A673 (cell line): ENCODE measurements at places on chromosomes 16 and 17.
A peak's percentile ranks its signal among the peaks of the same experiment; 100 is the strongest.

DNA sequence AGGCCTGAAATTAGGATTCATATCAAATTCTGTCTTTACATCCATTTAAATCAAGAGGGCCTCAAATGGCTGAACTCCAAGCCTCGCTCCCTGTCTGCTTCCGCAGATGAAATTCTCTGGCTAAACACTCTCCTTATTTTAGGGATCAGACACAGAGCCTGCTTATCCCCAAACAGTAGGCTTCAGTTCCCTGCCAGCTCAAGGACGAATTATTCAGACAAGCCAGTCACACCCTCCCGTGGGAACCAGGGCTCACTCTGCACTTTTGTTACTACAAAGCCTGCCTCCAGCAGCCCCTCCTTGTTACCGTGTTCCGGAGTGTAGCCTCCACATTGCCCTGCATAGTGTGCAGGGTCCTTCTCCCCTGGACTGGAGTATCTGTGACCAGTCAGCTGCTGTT lies 46.6 kb upstream of the LCMT1 start:
- no peaks in the 10 kb centered on the region for H3K36me3 ChIP-seq
- H3K27me3 ChIP-seq: no peaks in the 10 kb centered on the region
- no peak overlapping the region for H3K27ac ChIP-seq
- no peak for DNase-seq
- no peak overlapping the region for H3K4me3 ChIP-seq
- H3K4me1 ChIP-seq: peaks cover 4% of the 10 kb centered on the region

- no peak for DNase-seq
- H3K27me3 ChIP-seq: no peaks in the 10 kb centered on the region
- no peaks in the 10 kb centered on the region for H3K4me1 ChIP-seq
- H3K27ac ChIP-seq: no peak overlapping the region
- H3K36me3 ChIP-seq: no peaks in the 10 kb centered on the region
Measured at GRCh38 chr16:65285128-65286048, 163.5 kb upstream of the CDH11 start.

DNA sequence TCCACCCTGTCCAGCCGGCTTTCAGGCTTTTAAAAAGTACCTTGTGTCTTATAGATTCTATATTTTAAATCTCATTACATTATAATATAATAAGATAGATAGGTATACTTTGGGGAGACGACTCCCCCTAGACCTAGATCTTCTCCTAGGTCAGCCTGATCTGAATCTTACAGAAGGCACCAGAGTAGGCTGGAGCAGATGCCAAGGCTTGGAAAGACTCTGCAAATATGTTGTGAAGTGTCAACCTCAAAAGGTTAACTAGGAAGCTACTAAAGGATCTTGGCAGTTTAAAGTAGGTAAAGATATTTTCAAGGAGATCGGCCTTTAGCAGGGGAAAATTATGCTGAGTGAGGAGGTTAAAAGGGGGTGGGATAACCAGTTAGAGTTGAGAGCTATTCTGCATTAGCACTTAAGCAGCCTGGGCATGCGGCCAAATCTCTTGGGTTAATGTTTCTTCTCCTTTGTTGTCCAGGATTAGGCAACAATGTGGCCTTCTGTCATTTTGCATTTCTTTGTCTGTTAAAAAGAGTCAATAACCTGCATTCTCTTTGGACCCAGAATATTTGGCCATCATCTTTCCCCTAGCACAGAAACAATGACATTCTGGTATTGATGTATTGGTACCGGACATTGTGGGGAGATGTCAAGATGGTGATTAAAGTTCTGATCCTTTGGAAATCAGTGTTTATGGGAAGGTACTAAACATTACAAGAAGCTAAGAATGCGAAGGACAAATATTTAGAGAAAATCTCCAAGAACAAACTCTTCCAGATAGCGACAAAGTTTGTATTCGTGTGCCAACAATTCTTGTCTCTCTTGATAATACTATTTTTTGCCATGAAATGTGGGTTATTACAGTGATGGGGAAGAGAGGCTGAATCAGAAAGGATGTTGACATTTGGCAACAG lies 51.2 kb upstream of the DHX40 start:
- H3K36me3 ChIP-seq: no peaks in the 10 kb centered on the region
- no peak overlapping the region for H3K4me3 ChIP-seq
- peaks cover 11% of the 10 kb centered on the region for H3K4me1 ChIP-seq
- H3K27me3 ChIP-seq: no peaks in the 10 kb centered on the region
- DNase-seq: peak; percentile 97
- no peak overlapping the region for H3K27ac ChIP-seq

DNA sequence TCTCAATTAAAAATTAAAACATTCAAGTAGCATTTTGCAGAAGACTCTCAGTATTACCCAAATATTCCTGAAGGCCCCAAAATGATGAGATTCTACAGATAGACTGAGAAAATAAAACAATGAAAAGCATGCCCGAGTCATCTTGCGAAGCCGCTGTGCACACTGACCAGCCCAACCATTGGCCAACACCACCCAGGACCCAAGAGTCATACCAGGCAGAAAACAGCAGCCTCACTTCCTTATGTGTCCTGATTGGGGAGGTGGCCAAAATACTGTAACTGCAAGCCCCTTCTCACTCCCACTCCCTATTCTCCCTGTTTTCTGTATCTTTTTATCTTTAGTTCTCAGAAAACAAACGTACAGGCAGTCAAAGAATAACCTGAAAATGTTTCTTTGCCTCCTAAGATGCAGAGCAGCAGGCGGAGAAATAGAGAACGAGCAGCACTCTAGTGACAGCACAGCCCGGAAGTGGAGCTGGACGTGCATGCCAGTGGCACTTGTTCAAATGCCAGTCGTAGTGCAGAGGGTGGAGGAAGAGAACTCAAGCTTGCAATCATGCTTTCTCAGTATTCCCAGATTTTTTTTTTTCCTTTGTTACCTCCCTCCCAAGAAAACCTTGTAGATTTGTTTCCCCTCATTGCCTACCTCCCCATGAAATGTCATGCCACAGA lies 182.3 kb upstream of the SOX9 start:
- no peaks in the 10 kb centered on the region for H3K4me1 ChIP-seq
- H3K36me3 ChIP-seq: no peaks in the 10 kb centered on the region
- H3K27me3 ChIP-seq: no peaks in the 10 kb centered on the region

DNA sequence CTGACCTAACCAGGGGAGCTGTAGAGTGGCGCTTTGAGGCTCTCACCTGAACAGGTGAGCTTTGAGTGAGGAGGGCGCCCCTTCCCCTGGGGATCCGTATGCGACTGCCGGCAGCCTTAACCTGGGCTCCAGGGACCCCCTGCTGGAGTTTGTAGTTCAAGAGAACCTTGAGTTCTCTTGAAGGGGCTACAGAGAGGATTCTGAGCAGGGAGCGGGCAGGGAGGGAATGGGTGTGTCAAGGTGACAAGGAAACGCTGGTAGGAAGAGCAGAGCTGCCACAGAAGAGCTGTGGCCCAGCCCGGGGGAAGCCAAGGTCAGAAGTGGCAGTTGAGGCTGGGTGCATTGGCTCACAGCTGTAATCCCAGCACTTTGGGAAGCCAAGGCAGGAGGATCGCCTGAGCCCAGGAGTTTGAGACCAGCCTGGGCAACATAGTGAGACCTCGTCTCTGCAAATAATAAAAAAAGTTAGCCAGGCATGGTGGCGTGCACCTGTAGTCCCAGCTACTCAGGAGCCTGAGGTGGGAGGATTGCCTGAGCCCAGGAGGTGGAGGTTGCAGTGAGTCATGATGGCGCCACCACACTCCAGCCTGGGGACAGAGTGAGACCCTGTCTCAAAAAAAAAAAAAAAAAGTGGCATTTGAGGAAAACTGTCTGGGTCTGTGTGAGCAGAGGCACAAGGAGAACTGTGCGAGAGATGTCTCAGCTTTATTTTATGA lies 1.2 kb downstream of the LLGL2 start:
- H3K4me1 ChIP-seq: peaks cover 12% of the 10 kb centered on the region
- DNase-seq: no peak
- no peak overlapping the region for H3K27ac ChIP-seq
- peak overlapping the region; percentile 83 for H3K4me3 ChIP-seq

DNA sequence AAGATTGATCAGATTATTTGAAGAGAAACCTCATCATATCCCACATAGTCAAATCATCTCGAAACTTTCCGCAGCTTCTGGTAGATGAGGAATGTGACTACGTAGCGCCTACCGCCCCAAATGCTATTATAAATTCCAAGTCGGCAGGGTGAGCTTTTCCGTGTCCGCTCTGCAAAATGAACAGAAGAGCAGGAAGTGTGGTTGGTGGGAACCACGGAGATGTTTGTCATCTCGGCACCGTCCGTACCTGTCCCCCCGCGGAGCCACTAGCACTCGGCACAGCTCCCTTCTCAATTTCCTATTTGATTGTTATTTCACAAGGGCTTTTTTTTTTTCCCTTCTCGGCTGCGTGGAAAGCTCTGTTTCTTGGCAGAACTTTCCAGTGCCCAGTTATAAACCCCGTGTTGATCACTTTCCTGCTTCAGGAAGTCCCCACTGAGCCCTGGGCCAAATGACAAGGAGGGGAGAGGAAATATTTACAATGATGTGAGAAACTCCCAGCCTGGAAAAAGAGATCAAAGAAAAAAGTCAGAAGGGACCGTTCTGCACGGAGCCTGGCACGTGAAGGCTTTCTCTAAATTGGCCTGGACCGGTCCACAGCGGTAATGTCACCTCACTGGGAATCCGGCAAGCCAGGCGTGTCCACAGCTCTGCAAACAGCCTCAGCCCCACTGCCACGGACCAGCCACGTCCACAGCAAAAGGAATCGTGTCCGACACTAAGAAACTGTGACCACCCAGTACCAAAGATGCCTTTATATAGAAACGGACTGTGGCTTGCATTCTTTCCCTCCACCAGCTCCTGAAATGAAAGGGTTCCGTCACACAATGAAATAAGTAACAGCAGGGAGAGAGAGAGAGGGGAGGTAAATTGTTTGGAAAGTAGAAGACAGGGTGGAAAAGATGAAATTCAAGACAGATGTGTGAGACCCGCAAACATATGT lies 65.0 kb downstream of the MRM3 start:
- no peak overlapping the region for H3K27ac ChIP-seq
- H3K4me1 ChIP-seq: peaks cover 19% of the 10 kb centered on the region
- peak; percentile 43 for DNase-seq
- H3K4me3 ChIP-seq: peak overlapping the region; percentile 34

DNA sequence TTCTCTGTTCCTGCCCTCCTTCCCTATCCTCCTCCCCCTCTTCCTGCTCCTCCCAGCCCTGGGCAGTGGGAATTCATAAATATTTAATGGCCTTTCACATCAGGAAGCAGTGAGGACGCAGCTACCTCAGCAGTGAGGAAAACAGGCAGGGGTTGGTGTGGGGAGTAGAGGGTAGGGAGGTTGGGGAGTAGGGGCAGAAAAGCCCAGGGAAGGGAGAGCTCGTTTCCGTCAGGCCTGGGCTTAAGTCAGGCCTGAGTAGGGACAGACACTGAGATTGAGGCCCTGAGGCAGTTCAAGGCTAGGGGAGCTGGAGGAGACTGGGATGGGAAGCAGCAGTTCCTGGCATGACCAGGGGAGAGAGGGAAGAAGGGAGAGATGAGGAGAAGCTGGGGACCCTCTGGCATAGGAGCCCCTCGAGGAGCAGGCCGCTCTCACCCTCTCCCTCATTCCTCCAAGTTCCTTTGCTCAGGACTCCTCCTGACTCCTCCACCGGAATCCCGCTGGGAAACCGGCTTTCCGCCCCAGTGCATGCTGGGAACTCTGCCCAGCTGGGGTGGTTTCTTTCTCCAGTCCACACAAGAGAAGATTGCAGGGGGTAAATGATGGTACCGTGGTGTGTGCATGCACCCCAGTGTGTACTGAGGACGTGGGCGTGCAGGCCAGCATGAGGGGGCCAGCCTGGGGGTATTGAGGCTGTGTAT lies 6.2 kb downstream of the SAMD14 start:
- H3K27me3 ChIP-seq: no peaks in the 10 kb centered on the region
- peaks cover 55% of the 10 kb centered on the region for H3K4me1 ChIP-seq
- no peaks in the 10 kb centered on the region for H3K36me3 ChIP-seq
- DNase-seq: peak; percentile 93
- H3K4me3 ChIP-seq: peak overlapping the region; percentile 24

GRCh38 chr16:12899529-12900143 lies 1.8 kb upstream of the SHISA9 start:
- no peaks in the 10 kb centered on the region for H3K36me3 ChIP-seq
- peaks cover 55% of the 10 kb centered on the region for H3K27me3 ChIP-seq
- H3K4me3 ChIP-seq: no peak overlapping the region
- no peak for DNase-seq
- no peaks in the 10 kb centered on the region for H3K4me1 ChIP-seq

GRCh38 chr17:74992223-74992622 lies 4.8 kb downstream of the CDR2L start:
- peaks cover 6% of the 10 kb centered on the region for H3K4me1 ChIP-seq
- H3K4me3 ChIP-seq: no peak overlapping the region
- no peaks in the 10 kb centered on the region for H3K27me3 ChIP-seq
- no peak for DNase-seq

DNA sequence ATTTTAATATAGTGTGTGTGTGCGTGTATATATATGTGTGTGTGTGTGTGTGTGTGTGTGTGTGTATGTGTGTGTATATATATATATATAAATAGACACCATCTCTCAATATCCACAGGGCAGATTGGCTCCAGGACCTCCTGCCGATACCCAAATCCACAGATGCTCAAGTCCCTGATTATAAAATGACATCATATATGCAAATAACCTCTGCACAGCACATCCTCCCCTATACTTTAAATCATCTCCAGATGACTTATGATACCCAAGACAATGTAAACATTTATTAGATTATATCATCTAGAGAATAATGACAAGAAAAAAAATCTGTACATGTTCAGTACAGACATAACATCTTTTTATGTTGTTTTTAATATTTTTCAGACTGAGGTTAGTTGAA lies 7.8 kb downstream of the DUSP3 start:
- no peaks in the 10 kb centered on the region for H3K4me1 ChIP-seq
- DNase-seq: no peak
- no peak overlapping the region for H3K27ac ChIP-seq
- H3K36me3 ChIP-seq: no peaks in the 10 kb centered on the region

- H3K27ac ChIP-seq: no peak overlapping the region
- no peaks in the 10 kb centered on the region for H3K27me3 ChIP-seq
- no peak overlapping the region for H3K4me3 ChIP-seq
- no peaks in the 10 kb centered on the region for H3K4me1 ChIP-seq
- H3K36me3 ChIP-seq: no peaks in the 10 kb centered on the region
Measured at GRCh38 chr16:31270795-31271194, 11.0 kb downstream of the ITGAM start.

- H3K4me3 ChIP-seq: no peak overlapping the region
- no peak for DNase-seq
- H3K27ac ChIP-seq: no peak overlapping the region
- peaks cover 5% of the 10 kb centered on the region for H3K27me3 ChIP-seq
Measured at GRCh38 chr17:2844416-2844815, 48.2 kb downstream of the RAP1GAP2 start.

DNA sequence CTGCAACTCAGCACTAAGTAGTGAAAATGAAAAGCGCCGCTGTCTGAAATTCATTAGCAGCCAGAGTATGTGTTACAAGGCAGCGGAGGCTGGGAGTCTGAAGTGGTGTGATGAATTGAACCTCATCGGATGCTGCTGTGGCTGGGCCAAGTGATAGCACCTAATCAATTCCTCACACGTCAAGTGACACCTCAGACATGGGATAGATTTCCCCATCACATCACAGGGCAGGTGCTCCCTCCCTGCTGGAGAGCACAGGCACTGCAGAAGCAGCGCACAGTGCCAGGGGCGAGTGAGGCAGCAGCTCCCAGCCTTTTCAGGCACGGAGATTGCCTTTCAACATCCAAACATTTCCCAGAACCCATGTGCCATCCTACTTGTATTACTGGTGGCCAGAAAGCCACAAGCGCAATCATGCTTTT lies 32.2 kb downstream of the DRC3 start:
- DNase-seq: no peak
- H3K27ac ChIP-seq: no peak overlapping the region
- no peaks in the 10 kb centered on the region for H3K4me1 ChIP-seq
- no peaks in the 10 kb centered on the region for H3K36me3 ChIP-seq
- H3K27me3 ChIP-seq: no peaks in the 10 kb centered on the region
